Iris pigment epithelial cell (primary cell): ENCODE measurements at places on chromosomes 7 and 10.

DNA sequence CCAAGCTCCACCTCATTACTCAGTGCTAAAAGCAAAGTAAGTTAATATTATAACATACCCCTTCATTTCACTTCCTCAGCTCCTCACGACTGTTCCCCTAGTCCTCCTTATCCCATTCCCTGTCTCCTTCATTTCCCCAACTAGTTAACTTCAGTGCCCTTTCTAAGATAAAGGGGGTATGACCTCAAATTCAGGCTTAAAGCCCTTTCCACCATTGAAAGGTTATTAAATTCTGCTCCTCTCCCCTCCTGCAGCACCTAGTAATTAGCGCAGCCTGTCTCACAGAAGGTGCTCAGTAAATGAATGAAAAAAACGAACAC, 1.0 kb downstream of the CRPPA start:
- no peak for DNase-seq

DNA sequence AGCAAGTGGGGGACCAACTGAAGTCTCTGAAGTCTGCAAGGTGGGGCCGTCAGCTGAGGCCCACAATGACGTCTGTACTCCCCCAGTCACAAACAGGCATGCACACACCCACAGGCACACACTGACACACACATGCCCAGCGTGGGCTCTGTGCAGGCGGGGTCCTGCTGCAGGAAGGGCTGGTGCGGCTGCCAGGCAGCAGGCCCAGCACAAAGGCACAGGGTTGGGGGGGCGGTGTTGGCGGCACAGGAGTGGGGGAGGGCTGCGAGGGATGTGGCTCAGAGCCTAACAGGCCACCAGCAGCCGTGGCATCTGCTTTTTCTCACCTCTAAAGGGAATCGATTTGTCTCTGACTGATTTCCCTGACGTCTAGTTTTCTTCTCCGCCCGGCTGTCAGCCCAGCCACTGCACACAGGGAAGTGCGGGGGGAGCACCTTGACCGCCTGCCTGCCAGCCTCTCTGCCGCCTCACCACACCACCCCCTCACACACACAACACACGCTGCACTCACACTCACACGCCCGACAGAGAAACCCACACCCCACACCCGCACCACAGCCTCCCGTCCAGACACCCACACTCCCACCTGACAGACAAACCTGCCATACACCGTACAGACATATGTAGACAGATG, 43.5 kb upstream of the ZMIZ1 start:
- no peak for DNase-seq

DNA sequence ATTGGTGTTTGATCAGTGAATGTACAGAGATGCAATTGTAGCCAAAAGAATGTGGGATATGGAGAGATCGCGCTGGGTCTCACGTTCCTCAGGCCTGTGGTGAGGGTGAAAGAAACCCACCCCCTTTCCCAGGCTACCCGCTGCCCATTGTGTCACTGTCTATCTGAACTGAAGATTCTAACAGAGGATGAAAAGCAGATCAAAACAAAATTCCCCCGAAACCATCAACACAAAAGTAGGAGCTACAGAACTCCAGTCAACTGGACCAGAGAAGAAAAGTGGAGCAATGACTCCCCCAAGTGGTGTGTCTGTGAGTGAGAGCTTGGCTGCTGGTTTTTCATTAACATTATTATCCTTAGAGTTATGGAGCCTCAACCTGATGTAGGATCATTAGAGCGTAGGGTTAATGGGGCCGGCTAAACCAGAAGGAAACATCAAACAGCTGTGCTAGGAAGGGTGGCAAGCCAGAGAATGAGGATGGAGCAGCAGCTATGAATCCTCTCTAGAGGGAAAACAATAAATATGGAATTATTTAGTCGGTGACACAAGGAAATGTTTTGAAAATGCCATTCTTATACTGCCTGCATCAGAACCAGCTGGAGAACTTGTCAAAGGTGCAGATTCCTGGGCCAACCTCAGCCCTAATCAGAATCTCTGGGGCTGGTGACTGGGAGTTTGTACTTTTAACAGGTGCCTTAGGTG, 38.3 kb downstream of the AKR1B1 start:
- DNase-seq = peak; percentile 62

DNA sequence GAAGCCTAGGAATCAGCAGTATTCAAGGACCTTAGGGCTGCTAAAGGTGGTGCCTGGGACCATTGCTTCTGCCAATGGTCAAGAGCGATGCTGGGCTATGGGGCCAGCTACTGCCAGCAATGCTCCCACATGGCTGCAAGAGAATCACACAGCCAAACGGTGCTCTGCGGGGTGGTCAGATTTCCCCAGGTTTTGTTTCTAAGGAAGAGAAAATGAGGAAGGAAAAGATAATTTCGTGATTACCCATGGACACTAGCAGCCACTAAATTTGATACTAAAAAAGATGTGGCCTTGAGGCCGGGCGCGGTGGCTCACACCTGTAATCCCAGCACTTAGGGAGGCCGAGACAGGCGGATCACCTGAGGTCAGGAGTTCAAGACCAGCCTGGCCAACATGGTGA, 83.0 kb downstream of the LYZL2 start:
- no peak for DNase-seq

DNA sequence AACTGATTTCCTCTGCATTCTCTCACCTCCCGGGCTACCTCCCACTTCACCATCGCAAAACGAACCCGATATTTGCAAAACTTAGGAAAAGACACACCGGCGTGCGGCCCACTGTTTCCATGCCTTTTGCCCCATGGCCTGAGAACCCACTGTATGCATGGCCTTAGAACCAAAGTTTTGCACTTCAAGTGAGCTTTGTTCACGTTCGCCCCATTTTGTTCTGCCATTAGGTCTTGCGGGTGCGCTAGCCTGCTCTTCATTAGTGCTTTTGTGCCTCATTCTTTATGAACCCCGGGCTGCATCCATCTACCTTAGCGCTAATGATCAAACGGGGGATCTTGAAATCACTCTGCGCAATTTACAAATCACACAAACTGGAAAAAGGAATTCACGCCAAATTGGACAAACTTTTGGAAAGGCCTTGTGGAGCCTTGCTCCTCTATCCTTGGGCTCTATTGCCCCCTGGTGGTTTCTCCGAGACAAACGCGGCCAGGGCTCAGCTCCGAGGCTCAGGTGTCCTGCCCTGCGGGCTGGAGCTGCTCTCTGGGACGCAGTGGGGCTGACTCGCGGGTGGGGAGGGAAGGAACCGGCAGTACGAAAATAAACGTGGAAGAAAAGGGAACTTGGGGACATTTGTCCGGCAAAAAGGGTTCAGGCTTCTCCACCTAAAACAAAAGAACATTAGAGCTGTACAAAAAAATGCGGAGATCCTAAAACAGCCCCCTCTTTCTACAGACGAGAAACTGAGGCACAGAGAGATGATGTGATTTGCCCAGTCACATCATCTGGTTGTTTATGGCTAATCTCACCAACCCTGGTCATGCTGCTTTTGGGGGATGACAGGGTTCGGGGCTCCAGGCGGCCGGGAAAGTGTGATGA, 300.4 kb upstream of the NFE2L3 start:
- peak; percentile 78 for DNase-seq

DNA sequence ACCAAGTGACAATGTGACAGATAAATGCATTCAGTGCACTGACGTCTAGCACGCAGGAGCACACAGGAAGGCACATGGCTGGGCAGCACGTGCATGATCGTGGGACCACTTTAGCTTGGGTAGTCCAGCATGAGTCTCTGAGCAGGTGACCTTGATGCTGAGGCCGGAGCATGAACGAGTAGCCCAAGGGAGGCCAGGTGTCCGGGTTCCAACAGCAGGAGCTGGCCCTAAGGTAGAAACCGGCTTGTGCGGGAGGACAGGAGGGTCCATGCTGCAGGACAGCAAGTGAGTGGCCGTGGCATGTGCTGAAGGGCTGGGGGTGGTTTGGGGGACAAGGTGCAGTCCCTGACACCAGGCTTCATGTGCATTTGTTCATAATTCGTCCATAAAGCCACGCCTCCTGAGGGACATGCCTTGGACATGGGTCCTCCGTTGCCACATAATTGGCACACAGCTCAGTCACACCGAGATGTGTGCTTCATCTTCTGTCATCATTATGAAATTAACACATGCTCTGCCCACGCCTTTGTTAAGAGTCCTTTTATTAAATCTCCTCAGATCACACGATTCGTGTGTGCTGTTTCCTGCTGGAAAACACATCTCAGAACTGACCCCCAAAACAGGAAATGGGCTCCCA, 3.1 kb upstream of the STK32C start:
- no peak for DNase-seq

DNA sequence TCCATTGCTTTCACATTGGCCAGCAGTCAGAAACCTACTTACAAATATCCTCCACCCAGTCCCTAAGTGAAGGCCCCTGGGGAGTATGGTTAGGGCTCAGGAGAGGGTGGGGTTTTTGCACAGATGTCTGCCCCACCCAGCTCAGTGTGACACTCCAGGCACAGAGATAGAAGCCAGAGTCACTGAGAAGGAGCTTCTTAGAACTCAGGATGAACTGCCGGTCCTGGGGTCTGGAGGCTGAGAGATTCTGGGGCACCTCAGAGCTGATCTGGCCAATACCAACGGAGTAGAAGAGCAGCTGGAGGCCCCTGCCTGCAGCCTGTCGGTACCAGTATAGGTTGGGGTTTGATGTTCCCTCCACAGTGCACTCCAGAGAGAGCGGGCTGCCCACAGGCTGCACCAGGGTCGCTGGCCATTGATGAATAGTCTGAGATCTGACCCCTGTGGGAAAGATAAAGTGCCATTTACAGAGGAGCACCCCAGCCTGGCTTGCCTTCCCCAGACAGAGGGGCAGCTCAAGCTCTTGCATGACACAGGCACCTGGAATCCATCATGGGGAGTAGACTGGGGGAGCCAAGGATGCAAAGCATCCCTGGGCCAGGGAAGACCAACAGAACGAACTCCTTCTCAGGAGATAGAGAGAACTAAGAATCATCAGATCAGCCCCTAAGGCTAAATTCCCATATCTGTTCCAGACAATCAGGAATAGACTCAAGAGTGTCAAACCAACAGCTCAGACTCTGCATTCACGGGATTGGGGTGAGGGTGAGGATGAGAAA, 41.9 kb downstream of the PRSS2 start:
- no peak for DNase-seq

GRCh38 chr10:89217057-89217990, 10.2 kb upstream of the CH25H start:
- DNase-seq = peak; percentile 57

GRCh38 chr10:18261063-18261610, 120.9 kb downstream of the CACNB2 start:
- DNase-seq = no peak

DNA sequence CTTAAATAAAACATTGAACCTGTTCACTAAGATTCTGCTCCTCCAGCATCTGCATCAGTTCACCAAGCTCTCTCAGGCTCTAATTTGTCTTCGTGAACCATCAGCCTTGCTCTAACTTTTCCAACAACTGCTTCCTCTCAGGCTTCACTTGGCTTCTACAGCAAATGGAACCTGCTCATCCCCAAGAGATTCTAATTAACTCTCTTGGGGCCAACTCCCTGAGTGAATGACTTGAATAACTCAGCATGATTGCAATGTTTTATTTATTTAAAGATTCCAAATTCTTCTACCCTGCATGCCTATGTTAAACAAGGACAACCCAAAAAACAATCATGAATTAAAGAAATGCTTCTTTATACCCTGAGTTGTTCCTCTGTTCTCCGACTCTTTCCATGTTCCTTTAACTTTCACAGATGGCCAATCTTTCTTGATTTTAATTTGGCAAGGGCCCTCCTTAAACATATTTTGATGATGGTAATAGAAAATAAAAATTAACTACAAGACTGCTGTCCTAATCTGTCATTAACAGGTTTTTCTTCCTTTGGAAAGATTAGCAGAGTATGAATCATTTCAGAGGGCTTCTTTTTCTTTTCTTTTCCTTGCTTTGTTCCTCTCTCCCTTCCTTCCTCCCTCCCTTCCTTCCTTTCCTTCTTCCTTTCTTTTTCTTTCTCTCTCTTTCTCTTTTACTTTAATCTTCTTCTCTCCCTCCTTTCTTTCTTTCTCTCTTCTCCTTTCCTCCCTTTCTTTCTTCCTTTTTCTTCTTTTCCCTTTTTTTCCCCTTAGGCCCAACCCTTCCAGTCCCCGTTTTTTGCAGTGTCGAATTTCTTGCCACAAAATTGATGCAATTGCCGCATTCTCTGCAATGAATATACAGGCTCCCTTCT, 195.0 kb upstream of the RHOBTB1 start:
- no peak for DNase-seq

DNA sequence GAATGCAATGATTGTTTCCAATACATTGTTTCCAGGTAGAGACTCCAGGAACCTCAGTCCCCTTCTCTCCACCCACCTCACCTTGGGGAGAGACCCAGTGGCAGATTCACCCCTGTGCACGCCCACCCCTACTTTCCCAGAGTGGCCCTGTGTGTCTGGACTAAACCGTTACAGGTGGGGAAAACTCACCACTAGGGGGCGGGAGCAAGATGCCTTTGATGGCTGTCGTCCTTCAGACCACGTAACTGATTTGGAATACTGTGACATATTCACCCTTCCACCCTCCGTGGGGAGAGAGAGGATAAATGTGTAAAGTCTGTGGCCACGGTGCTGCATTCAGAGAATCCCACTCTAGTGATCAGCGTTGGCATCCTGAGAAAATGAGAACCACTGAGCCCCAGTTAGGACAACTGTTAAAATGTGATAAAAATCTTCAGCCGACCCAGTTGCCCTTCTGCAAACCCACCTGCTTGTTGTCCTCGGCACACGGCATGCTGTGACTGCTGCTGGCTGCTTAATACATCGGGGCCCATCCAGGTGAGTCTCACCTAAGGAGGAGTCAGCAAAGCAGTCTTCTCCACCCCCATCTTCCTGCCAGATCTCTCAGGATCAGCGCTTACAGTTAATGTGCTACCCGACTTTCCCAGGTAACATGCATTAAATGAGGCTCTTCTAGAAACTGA, 41.5 kb upstream of the NMT2 start:
- peak; percentile 78 for DNase-seq

GRCh38 chr10:131870831-131871672, 29.8 kb upstream of the PPP2R2D start:
- peak; percentile 26 for DNase-seq

- no peak for DNase-seq
Measured at GRCh38 chr7:142303650-142304049, 45.8 kb upstream of the PRSS58 start.

DNA sequence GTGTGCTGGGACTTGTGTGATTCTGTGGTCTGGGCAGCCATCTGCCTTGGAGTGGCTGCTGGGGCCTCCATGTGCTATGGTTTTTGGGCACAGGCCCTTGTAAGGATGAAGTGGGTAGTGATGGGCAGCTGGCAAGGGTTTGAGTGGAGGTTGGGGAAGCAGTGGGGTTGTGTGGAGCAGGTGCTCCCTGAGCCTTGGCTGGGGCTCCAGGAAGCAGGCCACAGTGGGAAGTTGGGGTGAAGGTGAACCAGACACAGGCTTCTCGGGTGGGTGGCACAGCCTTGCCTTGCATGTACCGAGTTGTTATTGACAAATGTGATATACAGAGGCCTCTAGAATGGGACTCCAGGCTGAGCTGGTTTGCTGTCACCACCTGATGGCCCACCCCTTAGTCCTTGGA, 82.3 kb downstream of the ADCY1 start:
- no peak for DNase-seq

GRCh38 chr7:35495377-35495776, 199.6 kb downstream of the HERPUD2 start:
- no peak for DNase-seq

DNA sequence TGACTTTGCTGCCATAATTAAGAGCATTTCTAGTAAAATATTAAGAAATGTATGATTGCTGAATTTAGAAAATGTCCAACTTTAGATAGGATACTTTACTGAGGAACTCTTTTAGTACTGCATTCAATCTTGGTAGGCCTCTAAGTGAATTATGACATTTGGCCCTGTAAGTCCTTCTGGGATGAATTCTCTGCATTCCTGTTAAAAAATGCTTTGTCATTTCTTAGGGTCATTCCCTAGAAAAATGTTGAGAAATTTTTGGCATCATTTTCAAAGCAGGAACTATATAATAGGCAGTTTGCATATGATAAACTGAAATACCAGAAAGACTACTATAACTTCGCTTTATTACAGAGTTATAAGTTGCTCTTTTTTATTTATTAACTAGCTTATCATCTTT, 69.3 kb upstream of the PRR15 start:
- DNase-seq = peak; percentile 70
